CD4-positive, CD25-positive, alpha-beta regulatory T cell (primary cell): ENCODE measurements at places on chromosomes 2 and 18. TPM values are rescaled to one million over a fixed set of nuclear protein-coding genes. Genes with fewer than 3 reads are reported as not detected.

The GPR155 gene
- 20.1 TPM for polyA plus RNA-seq

The SRD5A2 gene
- not detected for polyA plus RNA-seq

The KATNAL2 gene
- not detected for polyA plus RNA-seq

The RAX gene
- polyA plus RNA-seq = not detected

The HOXD13 gene
- polyA plus RNA-seq = not detected

The KCNS3 gene
- polyA plus RNA-seq = not detected

The ASB18 gene
- polyA plus RNA-seq = not detected

The NEU2 gene
- polyA plus RNA-seq = not detected

DNA sequence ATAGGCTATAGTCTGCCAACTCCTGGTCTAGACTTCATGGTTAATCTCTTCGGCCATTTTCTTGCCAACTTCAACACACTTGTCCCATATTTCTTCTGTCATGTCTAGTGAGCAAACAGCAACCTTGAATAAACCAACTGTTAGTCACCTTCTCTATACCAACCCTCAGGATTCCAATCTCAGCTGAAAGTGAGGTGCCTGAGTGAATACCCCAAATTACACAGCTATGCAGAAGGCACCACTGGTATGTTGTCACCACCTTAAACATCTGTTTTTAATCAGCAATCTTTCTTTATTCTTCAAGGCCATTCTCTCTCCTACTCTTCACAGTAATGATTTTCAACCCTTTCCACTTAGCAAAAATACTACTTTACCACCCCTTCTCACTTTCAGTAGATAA is 39.3 kb downstream of the THOC1 start:
- no peaks in the 10 kb centered on the region for H3K4me1 ChIP-seq
- H3K27ac ChIP-seq = no peak overlapping the region
- H3K4me3 ChIP-seq = no peak overlapping the region
- no peaks in the 10 kb centered on the region for H3K27me3 ChIP-seq
- H3K36me3 ChIP-seq = peaks cover 35% of the 10 kb centered on the region
- DNase-seq = no peak

DNA sequence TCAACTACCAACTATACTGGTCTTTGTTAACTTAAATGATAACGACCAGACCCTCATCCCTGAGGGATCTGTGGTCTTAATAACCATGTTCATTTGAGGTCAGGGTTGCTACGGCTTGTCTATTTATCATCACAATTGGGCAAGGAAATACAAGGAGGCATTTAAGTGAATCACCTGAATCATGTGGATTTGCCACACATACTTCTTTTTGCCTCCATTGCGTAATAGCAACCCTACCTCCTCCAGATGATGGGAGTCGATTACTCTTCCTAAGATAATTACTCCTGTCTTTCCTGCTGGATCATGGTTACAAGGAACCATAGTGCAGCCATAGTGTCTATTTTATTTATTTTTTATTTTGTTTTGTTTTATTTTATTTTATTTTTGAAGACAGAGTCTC is 42.2 kb downstream of the TAF4B start:
- H3K27me3 ChIP-seq = no peaks in the 10 kb centered on the region
- H3K36me3 ChIP-seq = no peaks in the 10 kb centered on the region
- H3K4me1 ChIP-seq = no peaks in the 10 kb centered on the region
- DNase-seq = no peak
- no peak overlapping the region for H3K27ac ChIP-seq
- no peak overlapping the region for H3K4me3 ChIP-seq

DNA sequence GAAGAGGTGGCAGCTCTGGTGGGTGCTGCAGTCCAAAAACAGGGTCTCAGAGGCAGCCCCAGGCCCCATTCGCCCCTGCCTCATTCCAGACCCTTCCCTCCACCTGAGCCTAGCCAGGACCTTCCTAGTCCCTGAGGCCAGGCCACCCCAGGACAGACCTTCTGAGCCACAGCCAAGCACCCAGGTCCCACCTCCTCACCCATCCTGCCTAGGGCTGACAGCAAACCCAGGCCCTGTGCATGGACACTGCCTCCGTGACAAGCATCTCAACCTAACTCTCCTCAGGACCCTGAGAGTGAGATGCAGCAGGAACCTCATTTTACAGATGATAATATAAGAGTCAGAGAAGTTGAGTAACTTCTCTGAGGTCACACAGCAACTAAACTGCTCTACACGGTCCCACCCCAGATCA is 15.5 kb downstream of the ADRA2B start:
- H3K27me3 ChIP-seq = no peaks in the 10 kb centered on the region
- peak; percentile 1 for DNase-seq
- H3K4me3 ChIP-seq = no peak overlapping the region

GRCh38 chr2:17571681-17572080 is 31.2 kb downstream of the VSNL1 start:
- H3K27me3 ChIP-seq = no peaks in the 10 kb centered on the region
- H3K4me3 ChIP-seq = no peak overlapping the region
- H3K36me3 ChIP-seq = no peaks in the 10 kb centered on the region
- H3K4me1 ChIP-seq = no peaks in the 10 kb centered on the region
- H3K27ac ChIP-seq = no peak overlapping the region

DNA sequence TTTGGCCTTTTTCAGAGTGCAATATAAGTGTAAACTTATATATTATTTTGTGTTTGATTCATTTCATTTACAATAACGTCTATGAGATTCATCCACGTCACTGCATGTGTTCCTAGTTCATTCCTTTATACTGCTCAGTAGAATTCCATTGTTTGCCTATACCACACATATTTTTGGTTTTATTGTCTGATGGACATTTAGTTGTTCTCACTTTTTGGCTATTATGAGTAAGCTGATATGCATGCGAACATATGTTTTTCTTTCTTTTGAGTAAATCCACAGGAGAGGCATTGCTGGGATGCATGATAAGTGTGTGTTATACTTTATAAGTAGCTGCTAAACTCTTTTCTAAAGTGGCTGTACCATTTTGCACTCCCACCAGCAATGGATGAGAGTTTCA is 314.8 kb upstream of the HS6ST1 start:
- H3K36me3 ChIP-seq = no peaks in the 10 kb centered on the region
- no peaks in the 10 kb centered on the region for H3K27me3 ChIP-seq
- H3K4me1 ChIP-seq = no peaks in the 10 kb centered on the region
- DNase-seq = no peak
- no peak overlapping the region for H3K27ac ChIP-seq
- no peak overlapping the region for H3K4me3 ChIP-seq

DNA sequence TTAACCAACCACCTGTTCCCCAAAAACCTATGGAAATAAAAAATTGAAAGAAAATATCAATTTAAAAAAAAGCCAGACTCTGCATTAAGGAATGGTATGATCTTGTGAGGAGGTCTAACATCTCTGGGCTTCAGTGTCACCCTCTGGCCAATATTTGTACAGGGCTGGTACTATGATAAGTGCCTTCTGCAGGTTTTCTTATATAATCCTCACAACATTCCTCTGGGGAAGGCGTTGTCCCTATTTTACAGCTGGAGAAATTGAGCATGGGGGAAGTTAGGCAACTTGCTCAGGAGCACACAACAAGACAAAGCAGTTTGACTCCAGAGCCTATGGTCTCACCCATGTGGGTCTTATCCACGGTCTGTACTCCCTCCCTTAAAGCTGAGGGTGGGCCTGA is 86.0 kb downstream of the ZBTB7C start:
- H3K4me3 ChIP-seq = no peak overlapping the region
- no peaks in the 10 kb centered on the region for H3K36me3 ChIP-seq
- no peaks in the 10 kb centered on the region for H3K27me3 ChIP-seq
- no peak for DNase-seq

- no peak for DNase-seq
- H3K36me3 ChIP-seq = no peaks in the 10 kb centered on the region
- no peaks in the 10 kb centered on the region for H3K4me1 ChIP-seq
- H3K4me3 ChIP-seq = no peak overlapping the region
- H3K27me3 ChIP-seq = no peaks in the 10 kb centered on the region
These were observed 26.0 kb upstream of the NMI start for GRCh38 chr2:151315381-151315903.

- no peak overlapping the region for H3K4me3 ChIP-seq
- H3K4me1 ChIP-seq = no peaks in the 10 kb centered on the region
- no peak for DNase-seq
- H3K27ac ChIP-seq = no peak overlapping the region
These were observed 259.2 kb downstream of the IKZF2 start for GRCh38 chr2:212892193-212892592.

DNA sequence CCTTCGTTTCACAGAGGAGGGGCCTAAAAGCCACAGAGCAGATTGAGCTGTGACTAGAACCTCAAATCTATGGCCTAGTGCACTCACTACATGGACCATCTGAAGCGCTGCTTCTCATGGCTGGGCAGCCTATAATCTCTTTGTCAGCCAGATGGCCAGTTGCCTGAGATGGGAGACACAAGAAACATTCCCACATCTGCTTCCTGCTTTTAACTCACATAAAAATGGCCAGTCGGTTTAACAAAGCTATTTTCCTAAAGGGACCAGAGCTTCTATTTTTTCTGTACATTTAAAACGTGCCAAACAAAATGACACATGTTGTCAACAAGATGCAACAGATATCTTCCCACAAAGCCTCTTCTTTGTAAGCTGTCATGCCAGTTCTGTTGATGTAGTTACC is 173.8 kb downstream of the GFPT1 start:
- H3K4me3 ChIP-seq = no peak overlapping the region
- peaks cover 4% of the 10 kb centered on the region for H3K27me3 ChIP-seq
- no peak for DNase-seq
- no peaks in the 10 kb centered on the region for H3K36me3 ChIP-seq

GRCh38 chr2:161999321-161999720 is 74.7 kb downstream of the DPP4 start:
- H3K4me3 ChIP-seq = no peak overlapping the region
- H3K27me3 ChIP-seq = no peaks in the 10 kb centered on the region
- H3K4me1 ChIP-seq = peaks cover 17% of the 10 kb centered on the region
- H3K27ac ChIP-seq = no peak overlapping the region

- no peaks in the 10 kb centered on the region for H3K36me3 ChIP-seq
- DNase-seq = no peak
- H3K27me3 ChIP-seq = no peaks in the 10 kb centered on the region
These were observed 152.9 kb downstream of the SPP2 start for GRCh38 chr2:234203135-234203984.

- no peaks in the 10 kb centered on the region for H3K27me3 ChIP-seq
- no peaks in the 10 kb centered on the region for H3K36me3 ChIP-seq
- no peak overlapping the region for H3K27ac ChIP-seq
- H3K4me1 ChIP-seq = no peaks in the 10 kb centered on the region
These were observed 596.7 kb downstream of the SATB2 start for GRCh38 chr2:198861080-198861479.

DNA sequence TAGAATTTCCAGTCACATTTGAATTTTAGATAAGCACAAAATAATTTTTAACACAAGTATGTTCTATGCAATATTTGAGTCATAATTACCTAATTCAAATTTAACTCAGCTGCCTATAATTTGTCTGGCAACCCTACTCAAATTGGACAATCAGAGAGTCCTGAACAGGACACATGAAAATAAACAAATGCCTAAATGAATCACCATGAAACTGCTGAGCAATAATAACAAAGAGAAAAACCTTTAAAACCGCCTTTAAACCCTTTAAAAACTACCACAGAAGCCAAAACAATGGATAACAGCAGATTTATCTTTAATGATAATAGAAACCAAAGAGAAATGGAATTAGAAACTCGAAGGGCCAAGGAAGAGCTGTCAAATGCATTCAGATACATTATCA is 39.5 kb downstream of the ARL4C start:
- no peaks in the 10 kb centered on the region for H3K27me3 ChIP-seq
- H3K27ac ChIP-seq = no peak overlapping the region
- no peak overlapping the region for H3K4me3 ChIP-seq

GRCh38 chr2:31138037-31138962 is at the start of gene GALNT14:
Gene GALNT14 (minus strand): TSS chr2:31138440. CDS start chr2:31138086, 354 bp downstream.
- H3K4me1 ChIP-seq = peaks cover 15% of the 10 kb centered on the region
- no peak within 1 kb of the TSS for H3K4me3 ChIP-seq
- H3K36me3 ChIP-seq = no peaks in the 10 kb centered on the region
- DNase-seq = peak; percentile 41

GRCh38 chr2:133063775-133064174 is 393.8 kb upstream of the LYPD1 start:
- H3K36me3 ChIP-seq = no peaks in the 10 kb centered on the region
- H3K4me3 ChIP-seq = no peak overlapping the region
- no peaks in the 10 kb centered on the region for H3K4me1 ChIP-seq
